Fibroblast of skin of left biceps (primary cell): ENCODE measurements at places on chromosomes 5 and 9.

DNA sequence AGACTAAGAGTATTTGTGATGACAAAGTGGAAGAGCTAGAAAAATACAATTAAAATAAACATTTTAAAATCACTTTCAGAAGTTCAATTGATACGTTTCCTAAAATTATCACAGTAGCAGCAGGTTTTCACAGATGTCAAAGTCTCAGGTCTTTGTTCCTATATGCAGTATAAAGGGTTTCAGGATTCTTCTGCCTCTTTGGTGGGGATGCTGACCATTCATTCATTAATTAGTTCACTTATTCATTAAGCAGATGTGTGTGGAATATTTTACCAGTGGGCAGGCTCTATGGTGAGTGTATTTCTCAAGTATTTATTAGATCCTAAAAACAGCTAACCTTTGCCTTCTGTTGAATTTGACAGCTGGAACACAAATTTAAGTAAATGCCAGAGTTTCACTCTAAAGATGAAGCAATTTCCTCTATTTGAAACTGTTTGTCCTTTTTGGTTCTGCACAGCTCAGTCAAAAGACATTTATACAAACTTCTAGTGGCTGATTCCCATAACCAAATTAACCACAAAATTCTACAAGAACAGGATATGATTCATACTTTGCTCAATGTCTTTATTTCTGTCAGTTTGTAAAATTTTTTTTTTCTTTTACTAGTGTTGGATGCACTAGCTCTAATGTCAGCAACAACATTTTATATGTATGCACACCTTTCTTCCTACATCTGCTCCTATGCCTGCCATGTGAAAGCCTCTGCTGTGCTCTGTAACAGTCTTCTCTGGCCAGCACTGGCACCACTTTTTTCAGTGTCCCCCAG is 75.9 kb upstream of the PRR16 start:
- peak; percentile 90 for DNase-seq

DNA sequence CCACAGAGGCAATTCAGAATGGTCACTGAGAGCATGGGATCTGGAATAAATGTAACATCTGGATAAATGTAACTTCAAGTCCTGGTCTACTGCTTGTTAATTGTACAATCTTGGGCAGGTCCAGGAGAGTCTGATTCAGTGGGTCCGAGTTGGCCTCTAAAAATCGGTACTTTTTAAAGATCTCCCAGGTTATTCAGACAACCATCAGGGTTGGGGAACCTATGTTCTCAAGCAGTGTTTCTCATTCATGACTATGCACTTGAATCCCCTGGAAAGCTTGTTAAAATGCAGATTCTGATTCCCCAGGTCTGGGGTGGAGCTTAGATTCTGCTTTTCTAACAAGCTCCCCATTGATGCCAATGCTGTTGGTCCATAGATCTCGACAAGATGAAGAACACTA is 14.8 kb downstream of the ANXA1 start:
- DNase-seq = no peak

GRCh38 chr5:115022303-115022702 is 147.4 kb downstream of the TRIM36 start:
- no peak for DNase-seq

DNA sequence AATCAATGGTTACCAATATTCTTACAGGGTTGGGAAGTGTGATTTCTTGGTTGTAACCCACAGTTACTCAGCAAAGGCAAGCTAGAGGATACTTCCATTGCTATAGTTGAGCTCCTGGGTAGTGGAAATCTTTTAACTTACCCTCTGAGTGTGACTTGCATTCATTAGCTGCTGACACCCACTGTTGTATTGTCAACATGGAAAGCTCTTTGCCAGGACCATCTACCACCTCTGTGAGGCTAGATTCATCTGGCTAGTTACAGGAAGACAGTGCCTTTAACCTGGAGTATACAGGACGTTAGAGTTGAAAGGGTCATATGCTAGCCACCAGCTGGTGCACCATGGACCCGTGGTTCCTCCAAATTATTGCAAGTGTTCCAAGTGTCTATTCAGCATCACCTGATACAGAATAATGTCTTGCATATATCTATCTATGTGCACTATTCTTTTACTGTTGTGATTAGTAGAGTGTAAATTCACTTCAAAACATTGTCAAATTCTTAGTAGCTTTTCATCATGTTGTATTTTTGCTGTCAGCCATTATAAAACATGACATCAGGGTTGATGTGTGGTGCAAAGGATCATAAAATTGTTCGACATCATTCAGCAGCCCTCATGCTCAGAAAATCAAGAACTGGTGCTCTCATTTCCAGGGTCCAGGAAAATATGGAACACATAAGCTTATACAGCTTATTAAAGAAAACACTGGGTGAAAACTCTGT is 239.0 kb downstream of the PJA2 start:
- DNase-seq = no peak

GRCh38 chr5:98205691-98206461 is 567.6 kb upstream of the RGMB start:
- DNase-seq = peak; percentile 31

DNA sequence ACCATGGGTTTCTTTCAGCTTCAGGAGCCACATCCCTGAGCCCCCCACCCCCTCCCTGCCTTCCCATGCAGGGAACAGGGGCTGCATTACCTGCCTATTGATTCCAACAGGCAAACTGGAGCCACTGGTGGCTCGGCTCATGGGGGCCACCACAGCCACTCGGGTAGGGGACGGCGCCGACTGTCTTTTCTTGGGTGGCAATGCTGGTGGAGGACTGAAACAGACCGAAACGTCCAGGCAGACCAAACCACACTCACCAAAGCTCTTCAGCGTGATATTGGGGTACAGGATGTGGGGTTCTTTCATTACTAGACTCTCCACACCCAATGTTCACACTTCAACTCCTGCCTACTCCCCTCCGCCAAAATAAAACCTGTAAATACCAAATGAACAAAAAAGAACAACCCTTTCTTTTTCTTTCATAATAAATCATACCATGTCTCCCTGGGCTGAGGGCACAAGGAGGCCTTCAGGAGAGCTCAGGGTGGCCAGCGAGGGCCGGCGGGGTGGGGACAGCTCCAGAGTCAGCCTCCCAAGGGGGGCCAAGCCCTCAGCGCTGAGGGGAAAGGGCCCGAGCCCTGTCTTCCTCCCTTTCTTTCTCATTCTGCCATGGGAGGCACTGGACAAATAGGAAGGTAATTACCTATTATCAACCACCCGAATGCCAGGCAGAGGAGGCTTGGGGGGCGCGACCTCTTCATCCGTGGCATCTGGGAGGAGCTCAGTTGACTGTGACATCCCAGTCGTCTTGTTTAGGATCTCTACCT is 83.3 kb downstream of the PRRT1B start:
- no peak for DNase-seq

- no peak for DNase-seq
Measured at GRCh38 chr5:131000289-131000688, 164.8 kb downstream of the HINT1 start.

DNA sequence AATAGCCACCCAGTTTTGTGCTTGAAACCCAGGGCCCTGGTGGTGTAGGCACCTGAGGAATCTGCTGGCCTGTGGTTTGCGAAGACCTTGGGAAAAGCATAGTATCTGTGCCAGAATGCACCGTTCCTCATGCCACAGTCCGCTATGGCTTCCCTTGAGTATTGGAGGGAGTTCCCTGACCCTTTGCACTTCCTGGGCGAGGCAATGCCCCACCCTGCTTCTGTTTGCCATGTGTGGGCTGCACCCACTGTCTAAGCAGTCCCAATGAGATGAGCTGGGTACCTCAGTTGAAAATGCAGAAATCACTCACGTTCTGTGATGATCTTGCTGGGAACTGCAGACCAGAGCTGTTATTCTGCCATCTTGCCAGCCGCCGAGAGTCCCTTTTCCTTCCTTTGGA is 483.5 kb downstream of the AGTPBP1 start:
- no peak for DNase-seq

- DNase-seq = no peak
Measured at GRCh38 chr9:106758911-106759310, 104.1 kb upstream of the ZNF462 start.

DNA sequence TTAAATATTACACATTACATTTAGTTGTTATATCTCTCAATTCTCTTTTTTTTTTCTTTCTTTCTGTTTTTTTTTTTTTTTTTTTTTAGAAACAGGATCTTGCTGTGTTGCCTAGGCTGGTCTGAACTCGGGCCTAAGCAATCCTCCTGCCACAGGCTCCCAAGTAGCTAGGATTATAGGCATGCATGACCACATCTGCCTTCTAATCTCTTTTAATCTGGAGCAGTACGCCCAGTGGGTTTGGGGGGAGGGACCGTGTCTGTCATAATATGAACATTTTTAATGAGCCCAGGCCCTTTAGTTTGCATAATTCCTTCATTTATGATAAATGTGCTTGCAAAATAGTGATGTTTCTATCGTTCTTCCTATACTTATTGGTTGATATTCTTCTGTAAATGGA is 10.3 kb downstream of the RHOBTB3 start:
- DNase-seq = no peak

GRCh38 chr9:90287567-90288274 is 354.9 kb downstream of the DIRAS2 start:
- DNase-seq = no peak

GRCh38 chr5:9105851-9106250 is 440.0 kb downstream of the SEMA5A start:
- DNase-seq = no peak

DNA sequence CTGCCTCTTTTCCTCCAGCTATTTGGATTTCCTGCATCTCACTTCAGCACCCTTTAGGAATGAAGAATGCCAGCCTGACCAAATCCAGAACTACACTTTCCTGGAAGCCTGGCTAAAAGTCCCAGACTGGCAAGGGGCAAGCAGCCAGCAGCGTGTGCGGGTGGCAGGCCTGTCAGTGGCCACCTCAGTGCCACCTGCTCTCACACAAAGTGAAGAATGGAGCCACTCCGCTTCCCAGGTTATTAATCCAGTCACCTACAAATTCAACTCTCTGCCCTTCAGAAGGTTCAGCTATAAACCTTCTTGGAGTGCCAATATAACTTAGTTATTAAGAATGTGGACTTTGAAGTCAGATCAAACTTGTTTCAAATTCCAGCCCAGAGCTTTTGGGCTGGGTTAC is 6.7 kb upstream of the ALDOB start:
- no peak for DNase-seq

DNA sequence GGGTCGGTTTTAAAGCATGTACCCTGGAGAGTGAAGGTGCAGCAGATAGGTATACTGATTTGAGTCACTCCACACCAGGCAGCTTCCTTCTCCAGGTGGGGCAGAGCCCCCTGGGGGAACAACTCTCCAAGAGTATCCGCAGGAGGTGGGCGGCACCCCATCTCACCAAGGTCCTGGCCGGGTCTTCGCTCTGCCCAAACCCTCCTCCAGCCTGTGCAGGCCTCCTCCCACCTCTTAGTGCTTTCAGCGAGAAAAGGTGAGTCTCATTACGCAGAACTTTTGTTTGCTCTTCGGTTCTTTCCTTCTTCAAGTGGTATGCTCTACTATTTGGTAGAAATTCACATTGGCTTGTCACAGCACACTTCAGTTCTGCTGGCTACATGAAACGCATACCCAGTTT is 13.7 kb downstream of the SPACA9 start:
- no peak for DNase-seq

DNA sequence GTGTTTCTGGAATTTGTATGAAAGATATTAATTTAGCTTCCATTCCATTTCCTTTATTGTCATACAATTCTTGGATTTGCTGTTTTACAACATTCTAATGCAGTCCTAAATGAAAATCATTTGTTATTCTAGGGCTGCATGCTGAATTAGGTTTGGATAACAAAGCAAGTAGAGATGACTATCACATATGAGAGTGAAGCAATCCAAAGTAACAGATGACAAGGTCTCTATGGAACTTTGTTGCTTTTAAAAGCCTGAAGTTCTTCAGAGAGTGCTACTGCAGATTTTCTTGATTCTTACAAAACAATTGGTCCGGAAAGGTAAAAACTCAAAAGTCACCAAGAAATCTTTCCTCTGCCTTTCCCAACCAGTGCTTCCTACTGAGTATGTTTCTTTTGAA is 56.9 kb upstream of the VCAN start:
- DNase-seq = no peak

GRCh38 chr9:133961226-133962165 is 30.6 kb downstream of the VAV2 start:
- no peak for DNase-seq

DNA sequence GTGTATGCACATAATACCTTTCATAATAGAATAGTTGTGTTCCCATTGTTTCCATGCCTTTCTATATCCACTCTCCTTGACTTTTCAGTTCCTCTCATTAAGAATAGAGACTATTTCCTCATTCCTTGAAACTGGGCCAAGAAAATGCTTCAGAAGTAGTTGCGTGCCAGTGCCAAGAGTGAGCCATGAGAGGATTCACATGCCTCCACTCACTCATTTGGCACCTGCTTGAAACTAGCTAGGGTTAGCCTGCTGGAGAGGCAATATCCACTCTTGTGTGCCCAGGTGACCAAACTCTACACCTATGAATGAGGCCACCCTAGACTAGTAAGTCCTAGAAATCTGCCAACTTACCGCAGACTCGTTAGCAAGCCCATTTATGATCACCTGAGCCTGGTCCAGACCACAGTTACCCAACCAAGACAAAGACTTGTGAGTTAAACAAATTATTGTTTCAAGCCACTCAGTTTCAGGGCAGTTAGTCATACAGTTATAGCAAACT is 276.3 kb downstream of the EPB41L4A start:
- no peak for DNase-seq

GRCh38 chr9:89723469-89724100 is 118.8 kb downstream of the GADD45G start:
- DNase-seq = peak; percentile 33

DNA sequence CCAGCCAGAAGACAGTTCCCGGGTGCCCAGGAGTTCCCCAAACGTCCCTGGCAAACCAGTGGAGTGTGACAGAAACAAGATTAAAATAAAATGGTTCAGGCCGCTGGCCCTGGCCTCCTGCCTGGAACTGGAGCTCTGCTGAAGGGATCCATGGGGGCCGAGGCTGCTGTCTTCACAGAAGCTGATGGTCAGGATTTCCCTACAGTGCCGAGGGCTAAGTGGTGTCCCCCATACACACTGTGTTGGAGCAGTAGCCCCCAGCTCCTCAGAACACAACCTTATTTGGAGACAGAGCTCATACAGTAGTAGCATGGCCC is 55.9 kb downstream of the MRPL36 start:
- DNase-seq = no peak

- no peak for DNase-seq
Measured at GRCh38 chr5:139276426-139276825, 17.1 kb upstream of the MATR3 start.

DNA sequence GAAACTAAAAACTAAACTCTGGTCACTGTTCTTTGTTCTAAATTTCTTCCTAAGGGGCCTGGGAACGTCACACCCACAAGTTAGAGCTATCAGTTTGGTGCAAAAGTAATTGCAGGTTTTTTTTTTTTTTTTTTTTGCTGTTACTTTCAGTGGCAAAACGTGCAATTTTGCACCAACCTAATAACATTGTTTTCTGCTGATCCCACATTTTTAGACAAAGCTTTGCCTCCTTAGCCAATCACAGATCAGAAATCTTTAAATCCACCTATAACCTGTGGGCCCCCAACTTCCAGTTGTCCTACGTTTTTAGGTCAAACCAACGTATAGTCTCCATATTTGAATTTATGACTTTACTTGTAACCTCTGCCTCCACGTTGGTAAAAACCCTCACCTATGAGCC is 11.1 kb upstream of the MED10 start:
- no peak for DNase-seq
